COLO829 (cell line): ENCODE measurements at places on chromosomes 11 and 22.

DNA sequence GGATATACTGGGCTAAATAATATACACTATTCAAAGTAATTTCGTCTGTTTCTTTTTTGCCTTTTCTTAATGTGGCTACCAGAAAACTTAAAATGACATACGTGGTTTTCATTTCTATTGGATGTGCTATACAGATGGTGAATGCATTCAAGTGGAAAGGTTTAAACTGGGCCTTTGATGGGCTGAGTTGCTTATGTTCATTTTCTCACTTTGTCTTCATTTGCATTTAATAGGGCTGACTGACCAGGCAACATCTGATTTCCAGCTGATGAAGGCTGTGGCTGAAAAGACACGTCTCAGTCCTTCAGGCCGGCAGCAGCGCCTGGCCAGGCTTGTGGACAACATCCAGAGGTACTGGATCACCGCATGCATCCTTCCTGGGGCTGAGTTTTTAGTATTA is 27.9 kb downstream of the PIWIL4 start:
- no peak for DNase-seq

GRCh38 chr22:27839057-27839660 is 37.6 kb upstream of the MN1 start:
- DNase-seq, result no peak

- DNase-seq, result no peak
These were observed 47.1 kb upstream of the OPCML start for GRCh38 chr11:133579165-133580031.

GRCh38 chr11:95192717-95193116 is 38.3 kb downstream of the SESN3 start:
- DNase-seq, result no peak

DNA sequence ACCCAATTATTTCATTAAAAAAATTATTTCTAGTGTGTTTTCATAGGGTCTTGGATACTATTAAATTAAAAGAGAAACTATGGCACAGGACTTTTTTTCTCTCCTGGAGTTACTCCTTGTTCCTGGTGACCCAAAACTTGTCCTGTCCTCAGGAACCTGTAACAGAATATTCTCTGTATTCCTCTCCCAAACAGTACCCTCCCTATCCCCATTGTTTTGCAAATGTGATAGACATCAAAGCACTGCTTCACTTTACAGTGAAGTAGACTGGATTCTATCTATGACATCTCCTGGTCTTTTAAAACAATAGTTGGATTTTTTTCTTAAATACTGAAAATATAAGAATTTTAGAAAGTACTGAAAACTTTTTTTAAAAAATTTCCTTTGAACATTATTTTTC is 37.2 kb downstream of the FAR1 start:
- DNase-seq, result no peak

DNA sequence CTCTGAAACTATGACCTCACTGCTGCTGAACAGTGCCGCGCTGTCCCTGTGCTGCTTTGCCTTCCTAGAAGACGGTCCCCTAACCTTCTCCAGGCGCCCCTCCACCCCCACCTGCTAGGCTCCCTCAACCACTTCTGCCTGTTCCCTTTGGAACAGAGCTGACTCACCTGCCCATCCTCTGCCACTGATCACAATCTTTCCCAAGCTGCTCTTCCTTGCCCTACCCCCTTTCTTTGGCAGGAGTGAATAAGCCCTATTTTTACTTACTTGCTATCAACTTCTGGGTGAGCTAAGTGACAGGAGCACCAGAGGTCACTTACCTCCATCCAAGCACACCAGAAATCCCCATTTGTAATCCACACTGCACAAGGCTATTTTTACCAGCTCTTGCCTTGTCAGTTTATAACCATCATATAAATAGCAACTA is 116.0 kb upstream of the BID start:
- no peak for DNase-seq

DNA sequence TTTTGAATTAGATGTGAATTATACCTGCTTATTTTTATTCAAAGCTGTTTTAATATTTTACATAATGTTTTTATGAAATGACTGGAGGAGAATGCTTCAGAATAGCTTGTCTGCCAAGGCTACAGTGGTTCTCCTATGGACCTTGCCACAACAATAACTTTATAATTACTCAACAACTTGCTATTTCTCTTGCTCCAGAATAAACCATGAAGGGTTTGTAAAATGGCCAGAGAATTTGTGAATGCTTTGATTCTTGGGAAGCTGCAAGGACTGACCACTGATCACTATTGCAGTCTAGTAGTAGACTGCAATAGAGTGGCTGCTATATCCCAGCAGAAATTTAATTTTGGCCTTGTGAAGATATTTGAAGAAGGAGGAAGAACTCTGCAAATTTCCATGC is 199.7 kb downstream of the FAT3 start:
- no peak for DNase-seq

GRCh38 chr22:34623580-34623979 is 442.4 kb upstream of the ISX start:
- no peak for DNase-seq

- no peak for DNase-seq
These were observed 3.9 kb downstream of the TSPAN4 start for GRCh38 chr11:846496-847098.

- no peak for DNase-seq
These were observed 13.8 kb upstream of the TEF start for GRCh38 chr22:41367680-41368542.

DNA sequence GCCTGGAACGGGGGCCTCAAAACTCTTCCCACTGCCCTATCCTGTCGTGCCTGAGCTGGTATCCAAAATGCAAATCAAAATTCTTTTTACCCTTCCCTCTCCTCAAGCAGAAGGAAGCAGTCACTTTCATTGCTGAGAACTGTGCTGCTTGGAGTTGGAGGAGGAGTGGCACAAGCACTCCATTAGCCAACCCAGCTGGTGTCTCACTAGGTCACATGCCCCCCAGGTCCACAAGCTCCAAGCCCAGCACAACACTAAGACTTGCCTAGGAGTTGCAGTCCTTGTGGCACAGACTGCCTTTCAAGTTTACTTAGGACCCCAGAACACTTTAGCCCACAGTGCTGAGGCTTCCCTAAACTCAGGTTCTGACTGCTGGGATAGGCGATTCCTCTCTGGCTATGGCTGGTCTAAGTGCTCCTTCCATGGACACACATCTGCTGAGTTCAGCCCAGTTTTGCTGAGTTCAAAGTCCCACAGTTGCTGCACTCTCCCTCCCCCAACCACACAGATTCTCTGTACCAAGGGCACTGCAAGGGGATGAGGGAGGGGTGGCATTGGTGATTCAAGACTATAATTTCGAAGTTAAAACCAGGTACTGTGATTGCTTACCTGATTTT is 68.6 kb downstream of the CHRDL2 start:
- no peak for DNase-seq

DNA sequence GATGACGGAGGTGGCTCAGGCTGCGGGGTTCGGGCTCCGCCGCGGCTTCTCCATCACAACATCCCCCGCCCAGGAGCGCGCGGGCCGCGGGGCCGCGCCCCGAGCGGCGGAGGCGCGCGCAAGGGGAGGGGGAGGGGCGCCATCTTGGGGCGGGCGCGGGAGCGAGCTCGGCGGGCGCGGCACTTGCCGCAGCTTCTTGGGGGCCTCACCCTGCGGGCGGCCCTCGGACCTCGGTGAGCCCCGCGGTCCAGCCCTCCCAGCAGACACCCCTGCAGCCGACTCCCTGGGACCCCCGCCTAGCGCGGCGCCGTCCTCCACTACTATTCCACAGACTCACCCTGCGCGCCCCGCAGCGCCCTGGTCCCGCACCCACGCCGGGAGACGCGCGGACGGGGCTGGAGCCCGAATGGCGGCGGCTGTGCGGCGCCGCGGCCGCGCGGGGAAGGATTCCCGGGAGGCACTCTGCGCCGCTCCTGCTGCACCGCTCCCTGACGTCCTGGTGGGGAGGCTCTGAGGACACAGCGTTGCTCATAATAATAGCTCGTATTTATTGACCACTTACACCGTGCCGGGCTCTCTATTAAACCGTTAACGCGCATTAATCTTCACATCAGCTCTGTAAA is at the start of gene APBB1:
Gene APBB1 (minus strand): TSS at position 86 of the 623 bp plus-strand sequence. CDS start 7,747 bp downstream, outside the sequence.
- DNase-seq, result peak; percentile 40

DNA sequence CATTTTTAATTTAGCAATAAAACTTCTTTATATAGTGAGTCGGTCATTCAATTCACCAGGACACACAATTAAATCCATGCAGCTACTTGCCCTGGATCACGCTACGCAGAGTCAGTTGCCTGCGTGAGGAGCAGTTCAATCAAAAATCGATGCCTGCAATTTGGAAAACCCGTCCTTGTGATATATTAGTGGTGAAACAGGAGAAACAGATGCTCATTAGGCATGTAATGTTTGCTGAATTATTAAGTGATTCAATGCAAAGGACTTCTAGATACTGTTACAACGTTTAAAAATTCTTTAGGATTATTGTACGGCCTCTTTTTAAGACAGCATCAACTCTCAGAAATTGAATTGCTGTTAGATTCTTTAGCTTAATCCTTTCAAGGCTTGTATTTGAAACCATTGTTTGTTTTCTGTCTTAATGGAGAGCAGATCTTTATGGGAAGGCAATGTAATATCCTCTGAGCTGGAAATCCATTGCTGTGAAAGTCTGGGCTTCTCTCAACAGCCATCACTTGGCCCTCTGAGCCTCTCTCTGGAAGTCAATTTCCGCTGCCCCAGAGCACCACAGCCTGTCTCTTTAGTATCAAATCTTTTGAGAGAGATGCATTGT is 20.1 kb upstream of the PAMR1 start:
- DNase-seq, result no peak
